Aorta (tissue), 5 donors: ENCODE measurements at places on chromosomes 12 and 14.
A peak's percentile ranks its signal among the peaks of the same experiment; 100 is the strongest.

GRCh38 chr12:102421802-102422583 lies 58.4 kb downstream of the IGF1 start:
- DNase-seq: no peak

DNA sequence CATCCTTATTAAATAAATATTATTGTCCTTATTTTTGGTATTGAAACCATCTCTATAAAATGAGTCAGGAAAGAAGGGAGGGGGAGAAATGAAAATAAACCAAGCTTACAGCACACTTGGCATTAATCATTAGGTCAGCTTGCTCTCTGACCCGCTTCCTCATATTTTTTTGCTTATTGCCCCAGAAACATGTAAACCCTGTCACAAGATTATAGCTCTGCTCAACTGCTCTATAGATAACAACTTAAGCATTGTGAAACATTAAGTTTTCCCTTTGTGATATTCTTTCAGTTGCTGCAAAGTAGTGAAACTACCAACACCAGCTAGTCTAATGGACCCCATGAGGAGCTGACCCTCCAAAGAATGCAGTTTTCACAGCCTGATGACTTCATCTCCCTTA lies 819.5 kb downstream of the SLC16A7 start:
- DNase-seq: no peak

DNA sequence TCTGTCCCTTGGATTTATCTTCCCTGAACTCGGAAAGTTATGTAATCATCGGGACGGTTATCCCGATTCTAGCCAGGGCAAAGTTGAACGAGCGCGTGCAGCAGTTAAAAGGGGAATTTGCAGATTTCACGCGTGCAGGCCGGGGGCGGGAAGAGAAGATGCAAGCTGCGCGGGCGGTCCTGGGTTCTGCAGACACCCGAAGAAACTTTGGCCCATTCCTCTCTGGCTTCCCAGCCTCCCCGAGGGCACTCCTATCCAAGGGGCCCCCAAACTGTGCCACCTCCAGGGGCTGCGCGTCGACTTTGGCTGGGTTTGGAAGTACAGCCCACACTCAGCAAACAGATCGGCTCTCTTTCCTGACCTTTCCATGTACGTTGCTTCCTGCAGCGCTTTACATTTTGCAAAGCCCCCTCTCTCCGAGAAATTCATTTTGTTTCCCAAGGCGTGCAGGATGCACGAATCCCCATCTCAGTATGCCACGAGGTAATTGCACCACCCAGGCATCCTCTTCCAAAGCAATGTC lies 941 bp upstream of the PPP1CC start:
- peak; percentile 72 for DNase-seq

DNA sequence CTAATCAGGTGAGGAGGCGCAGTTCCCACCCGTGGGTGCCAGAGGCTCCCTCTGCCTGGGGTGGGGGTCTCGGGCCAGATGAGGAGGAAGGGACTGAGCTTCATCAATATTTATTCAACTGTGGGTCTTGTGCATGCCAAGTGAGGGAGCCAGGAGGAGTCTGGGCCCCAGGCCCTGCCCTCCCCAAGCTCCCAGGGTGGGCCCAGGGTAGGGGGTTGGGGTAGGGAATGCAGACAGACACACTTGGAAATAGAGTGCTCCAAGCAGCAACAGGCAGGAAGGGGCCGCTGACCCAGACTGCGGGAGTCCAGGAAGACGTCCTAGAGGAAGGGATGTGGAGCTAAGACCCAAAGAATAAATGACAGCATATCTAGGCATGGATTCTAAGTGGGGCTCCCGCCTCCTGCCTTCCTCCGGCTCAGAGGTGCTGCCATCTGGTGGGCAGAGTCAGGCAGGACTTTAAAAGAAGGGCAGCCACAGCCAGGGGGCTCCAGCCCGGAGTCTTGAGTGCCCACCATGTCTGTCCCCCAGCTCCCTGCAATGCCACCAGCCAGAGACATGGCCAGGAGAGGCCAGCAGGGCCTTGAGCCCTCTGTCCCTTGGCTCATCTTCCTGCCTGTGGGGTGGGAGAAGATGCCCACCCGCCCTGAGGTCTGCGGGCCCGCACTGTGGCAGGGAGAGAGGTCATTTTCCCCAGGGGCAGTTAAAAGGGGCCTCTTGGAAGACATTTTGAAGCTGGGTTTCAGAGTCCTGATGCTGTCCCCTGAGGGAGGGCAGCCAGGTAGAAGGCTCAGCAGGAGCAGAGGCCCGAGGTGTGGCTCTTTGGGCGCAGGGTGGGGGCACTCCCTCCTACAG lies 70.1 kb downstream of the PHETA1 start:
- no peak for DNase-seq

DNA sequence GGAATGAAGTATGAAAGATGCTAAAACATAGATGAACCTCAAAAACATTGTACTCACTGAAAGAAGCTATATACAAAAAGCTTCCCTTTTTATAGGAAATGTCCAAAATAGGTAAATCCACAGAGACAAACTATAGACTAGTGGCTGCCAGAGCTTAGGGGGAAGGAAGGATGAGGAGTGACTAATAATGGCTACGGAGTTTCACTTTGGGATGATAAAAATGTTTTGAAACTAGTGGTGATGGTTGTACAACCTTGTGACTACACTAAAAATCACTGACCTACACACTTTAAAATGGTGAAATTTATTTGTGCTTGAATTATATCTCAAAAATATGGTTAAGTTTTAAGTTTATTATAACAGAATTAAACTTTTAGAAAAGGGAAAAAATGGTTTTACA lies 37.1 kb upstream of the AMN1 start:
- DNase-seq: no peak

DNA sequence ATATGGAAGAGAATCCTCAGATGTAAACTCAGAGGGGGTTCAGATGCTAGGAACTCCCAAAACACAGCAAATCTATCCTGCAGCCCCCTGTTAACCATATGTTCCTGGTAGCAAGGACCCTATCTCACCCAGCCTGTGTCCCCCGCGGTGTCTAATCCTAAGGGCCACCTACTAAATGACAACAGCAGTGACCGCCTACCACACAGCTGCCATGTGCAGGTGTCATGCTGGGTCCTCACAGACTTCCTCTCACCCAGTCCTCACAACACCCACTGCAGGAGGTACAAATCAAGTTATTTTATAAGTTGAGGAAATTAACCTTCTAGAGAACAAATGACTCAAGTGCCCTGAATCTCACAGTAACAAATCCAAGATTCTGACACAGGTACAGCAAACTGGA lies 73.9 kb downstream of the ITPK1 start:
- DNase-seq: no peak

GRCh38 chr12:10119066-10119465 lies 10.9 kb downstream of the CLEC7A start:
- no peak for DNase-seq

- no peak for DNase-seq
Measured at GRCh38 chr14:79967001-79967400, 244.3 kb downstream of the DIO2 start.

DNA sequence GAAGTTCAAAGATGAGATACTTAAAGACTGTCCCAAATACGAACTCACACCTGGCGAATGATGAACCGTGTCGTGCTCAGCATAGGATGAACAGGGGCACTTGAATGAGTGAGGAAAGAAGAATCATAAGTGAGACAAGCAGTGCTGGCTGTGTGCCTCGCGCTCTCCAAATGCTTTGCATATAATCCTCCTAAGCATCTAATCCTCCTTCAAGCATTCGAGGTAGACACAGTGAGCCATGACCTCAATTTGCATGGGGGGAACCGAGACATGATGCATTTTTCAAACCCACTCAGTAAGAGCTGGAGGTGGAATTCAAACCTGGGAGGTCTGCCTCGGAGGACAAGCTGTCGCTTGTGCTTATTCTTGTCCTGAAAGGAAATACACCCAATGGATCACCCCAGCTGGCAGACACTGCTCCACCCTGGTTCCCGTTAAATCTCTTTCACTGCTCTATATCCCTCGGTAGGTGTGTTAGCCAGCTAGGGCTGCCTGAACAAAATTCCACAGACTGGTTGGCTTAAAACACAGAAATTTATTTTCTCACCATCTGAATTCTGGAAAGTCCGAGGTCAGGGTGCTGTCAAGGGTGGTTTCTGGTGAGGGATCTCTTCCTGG lies 274.0 kb downstream of the SLC15A4 start:
- DNase-seq: no peak

- peak; percentile 88 for DNase-seq
Measured at GRCh38 chr14:92603309-92604242, 90.0 kb downstream of the RIN3 start.

DNA sequence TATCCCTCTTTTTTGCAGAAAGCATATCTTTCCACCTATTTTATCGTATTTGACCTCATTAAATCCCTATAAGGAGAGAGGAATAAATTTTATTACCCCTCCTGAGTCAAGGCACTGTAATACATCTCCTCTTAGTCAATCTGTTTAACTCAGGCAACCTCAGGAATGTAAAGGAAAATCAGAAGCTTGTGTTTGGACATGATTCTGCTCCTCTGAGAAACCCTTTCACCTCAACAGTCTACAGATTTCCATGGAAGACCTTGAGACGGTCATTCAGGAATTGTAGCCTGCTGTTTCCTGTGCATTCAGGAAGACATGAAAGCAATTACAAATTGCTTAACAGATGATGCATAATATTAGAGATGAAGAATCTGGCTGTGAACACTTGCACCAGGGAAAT lies 360.8 kb downstream of the PAWR start:
- DNase-seq: no peak

GRCh38 chr12:5073853-5074252 lies 30.2 kb downstream of the KCNA5 start:
- no peak for DNase-seq

GRCh38 chr12:52765702-52766101 lies 11.4 kb downstream of the KRT76 start:
- no peak for DNase-seq

- no peak for DNase-seq
Measured at GRCh38 chr14:38616959-38617358, 361.1 kb upstream of the CLEC14A start.

GRCh38 chr12:111248236-111249017 lies 120.5 kb downstream of the PHETA1 start:
- DNase-seq: no peak

DNA sequence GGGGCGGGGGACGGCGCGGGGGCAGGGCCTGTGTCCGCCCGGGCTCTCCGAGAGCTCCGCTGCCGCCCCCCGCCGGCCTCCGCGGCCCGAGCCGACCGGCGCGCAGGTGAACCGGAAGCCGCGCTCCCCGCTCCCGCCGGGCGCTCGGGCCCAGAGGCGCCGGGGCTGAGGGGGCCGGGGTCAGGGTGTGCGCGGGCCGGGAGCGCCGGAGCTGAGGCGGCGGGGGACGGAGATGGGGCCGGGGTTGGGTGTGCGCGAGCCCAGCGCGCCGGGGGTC lies 431 bp downstream of the HIP1R start:
- peak; percentile 77 for DNase-seq

GRCh38 chr14:26286081-26286912 lies 311.5 kb downstream of the NOVA1 start:
- DNase-seq: no peak

GRCh38 chr12:40921563-40922163 lies 229.4 kb downstream of the CNTN1 start:
- DNase-seq: no peak

DNA sequence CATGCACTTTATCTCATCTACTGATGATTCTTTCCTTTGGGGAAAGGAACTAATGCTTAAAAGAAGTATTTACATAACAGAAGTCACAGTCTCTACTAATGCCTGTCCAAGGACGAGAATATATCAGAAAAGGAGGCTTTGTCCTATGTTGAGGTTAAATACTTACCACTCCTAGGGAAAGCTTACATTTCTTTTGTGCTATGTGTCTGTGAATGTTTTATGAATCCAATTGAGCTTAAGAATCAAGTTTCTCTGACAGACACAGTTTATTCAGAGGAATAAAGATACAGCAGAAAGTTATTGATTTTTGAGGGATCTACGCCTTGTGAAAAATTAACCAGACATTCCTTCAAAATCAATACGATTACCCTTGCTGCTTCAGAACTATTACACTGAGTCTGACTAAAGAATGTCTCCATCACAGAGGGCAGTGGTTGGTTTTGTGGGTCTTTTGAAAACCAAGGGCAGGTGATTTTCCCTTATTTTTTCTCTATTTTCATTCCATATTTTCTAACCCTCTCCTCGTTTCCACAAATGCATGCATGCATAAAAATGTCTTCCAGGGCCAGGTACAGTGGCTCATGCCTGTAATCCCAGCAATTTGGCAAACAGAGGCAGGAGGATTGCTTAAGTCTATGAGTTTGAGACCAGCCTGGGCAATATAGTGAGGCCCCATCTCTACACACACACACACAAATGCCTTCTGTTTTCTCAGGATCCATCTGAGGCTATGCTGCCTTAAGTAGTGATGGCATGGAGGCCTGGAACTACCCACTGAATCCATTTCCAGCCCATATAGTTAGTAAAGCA lies 1095.1 kb downstream of the GALC start:
- no peak for DNase-seq

DNA sequence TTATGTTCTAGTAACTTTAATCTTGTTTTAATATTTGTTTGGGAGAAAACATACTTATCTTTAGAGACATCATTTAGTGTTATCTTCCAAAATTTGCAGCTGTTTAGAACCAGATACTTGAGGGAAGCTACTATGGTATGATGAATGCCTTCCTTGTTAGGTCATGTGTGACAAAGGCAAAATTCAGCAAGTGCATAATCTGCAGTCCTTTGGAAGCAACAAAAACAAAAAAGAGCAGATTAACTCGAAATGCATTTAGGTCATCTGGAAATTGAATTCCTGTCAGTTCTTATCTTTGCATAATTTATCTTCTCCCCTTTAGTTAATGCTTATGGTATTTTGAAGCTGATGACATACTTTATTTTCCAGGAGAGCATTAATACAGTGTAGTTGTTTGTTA lies 3.5 kb downstream of the FBXO34 start:
- no peak for DNase-seq

GRCh38 chr14:69666690-69667211 lies 55.4 kb downstream of the SUSD6 start:
- no peak for DNase-seq

DNA sequence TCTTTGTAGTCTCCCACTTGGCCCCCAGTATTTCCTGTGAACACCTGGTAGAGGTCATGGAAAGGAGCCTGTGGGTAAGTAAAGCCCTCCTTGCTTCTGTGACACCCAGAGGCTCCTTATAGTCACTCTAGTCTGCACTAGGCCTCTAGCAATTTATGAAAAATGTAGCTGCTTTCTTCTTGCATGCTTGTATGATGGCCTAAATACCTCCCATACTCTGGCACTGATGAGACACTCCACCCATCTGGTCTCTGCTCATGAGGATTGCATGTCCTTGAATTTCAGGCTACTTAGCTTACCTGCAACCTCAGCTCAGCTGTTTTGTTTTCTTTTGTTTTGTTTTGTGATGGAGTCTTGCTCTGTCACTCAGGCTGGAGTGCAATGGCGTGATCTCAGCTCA lies 4.6 kb upstream of the A2ML1 start:
- no peak for DNase-seq

- no peak for DNase-seq
Measured at GRCh38 chr14:106879241-106879640, 1352.9 kb downstream of the TMEM121 start.

- no peak for DNase-seq
Measured at GRCh38 chr12:94488463-94488862, 28.8 kb upstream of the CEP83 start.

- no peak for DNase-seq
Measured at GRCh38 chr12:26869908-26870459, 37.0 kb upstream of the ITPR2 start.

GRCh38 chr12:114096461-114096860 lies 130.3 kb upstream of the RBM19 start:
- no peak for DNase-seq
